ENCODE measurements at places on chromosomes 3 and 15. TPM values are rescaled to one million over a fixed set of nuclear protein-coding genes. Genes with fewer than 3 reads are reported as not detected.

GRCh38 chr3:144921710-144922109 lies 950.1 kb downstream of the DIPK2A start:
- DNase-seq: peak; percentile 3

DNA sequence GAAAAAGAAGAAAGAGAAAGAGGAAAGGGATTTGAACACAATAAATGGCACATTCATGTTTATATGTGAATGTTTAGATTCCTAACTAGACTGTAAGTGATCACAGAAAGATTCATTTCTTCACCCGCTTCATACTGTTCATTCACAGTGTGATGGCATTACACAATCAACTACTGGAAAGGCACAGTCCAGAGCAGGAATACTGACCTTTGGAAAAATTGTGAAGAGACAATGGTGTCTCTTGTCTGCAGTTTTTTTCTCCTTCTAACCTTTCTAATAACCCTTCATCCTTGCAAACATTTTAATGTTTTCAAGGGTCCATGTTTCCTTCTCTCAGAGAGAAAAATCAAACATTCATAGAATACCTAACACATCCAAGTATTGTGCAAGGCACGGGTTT lies 180.9 kb upstream of the SOX14 start:
- DNase-seq: no peak

DNA sequence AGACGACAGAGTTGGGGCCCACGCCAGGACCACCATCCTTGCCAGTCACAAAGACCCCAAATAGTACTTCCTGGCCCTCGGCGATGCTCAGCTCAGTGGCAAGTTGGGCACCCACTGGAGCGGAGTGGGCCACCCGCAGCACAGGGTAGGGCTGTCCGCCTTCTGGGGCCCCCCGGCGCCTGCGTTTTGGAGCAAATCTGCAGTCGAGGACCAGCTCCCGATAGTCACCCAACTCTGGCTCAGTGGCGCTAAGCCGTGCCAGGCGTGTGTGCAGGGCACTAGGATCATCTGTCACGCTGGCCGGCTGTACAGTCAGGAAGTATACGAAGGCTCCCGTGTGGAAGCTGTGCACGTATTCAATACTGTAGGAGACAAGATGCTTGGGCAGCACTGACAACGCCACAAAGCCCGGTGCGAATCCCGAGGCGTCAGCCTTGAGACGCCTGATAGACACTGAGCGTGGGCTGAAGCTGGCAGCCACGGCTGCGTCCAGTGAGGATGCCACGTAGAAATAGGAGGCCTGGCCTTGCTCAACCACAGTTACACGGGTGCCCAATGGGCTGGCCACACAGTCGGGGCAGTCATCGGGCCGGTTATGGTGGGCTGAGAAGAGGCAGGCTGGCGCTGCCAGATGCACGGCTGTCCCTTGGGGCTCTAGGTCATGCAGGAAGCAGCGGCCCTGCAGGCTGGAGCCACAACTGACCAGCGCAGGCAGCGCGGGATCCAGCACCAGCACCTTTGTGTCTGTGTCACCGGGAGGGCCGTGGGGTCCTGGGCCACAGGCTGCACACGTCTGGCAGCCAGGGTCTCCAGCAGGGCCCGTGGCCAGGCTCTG lies 945 bp downstream of the MST1R start:
- DNase-seq: no peak

DNA sequence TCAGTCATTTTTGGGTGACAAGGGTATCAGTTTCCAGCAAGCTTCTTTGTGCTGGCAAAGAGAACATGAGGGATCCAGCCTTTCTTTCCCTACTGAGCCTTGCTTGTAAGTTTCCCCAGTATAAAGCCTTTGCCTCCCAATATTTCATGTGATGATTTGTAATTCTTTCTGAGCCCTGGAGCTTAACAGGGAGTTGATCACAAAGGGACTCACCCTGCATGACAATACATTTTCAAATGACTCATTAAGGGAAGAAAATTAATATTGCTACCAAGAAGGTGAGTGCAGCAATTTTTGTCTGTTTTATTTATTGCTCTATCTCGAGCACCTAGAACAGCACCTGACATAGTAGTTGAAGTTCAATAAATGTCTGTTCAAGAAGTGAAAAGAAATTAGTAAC lies 27.7 kb downstream of the OXSM start:
- DNase-seq: no peak

FBXL22 gene
- not detected for total RNA-seq

Measured in M059J (cell line).